ENCODE measurements at places on chromosomes 2 and 18. TPM values are rescaled to one million over a fixed set of nuclear protein-coding genes. Genes with fewer than 3 reads are reported as not detected.

DNA sequence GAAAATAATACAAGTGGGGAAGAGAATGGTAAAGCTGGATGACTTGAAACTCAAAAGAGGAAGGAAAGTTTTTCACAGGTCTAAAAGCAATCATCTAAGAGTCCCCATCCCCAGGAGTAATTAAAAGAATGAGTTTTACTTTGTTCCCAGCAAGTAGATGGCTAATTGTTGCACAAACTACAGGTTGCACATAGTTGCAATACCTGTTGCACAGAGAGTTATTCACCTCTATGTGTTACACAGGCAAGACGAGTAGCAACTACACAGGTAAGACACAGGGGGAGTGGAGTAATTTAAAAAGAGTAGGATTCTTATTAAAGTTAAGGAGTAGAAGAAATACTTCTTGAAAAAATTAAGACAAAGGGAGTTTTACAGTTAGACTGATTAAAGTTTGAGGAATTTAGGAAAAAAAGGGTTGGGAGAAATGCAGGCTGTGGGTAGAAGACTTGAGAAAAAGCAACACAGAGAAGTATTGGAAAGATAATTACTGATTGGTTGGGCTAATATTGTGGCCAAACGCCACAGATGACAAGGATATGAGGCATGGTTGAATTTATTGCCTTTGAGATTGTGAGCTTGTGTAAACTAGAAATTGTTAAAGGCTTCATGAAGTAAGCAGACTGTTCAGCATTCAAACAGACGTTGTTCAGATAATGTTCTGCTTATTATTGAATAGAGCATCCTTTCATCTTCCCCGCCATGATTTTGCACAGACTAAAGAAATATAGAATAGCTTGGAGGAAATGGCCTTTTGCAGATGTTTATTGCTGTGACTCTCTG, 699.3 kb downstream of the NR4A2 start:
- no peak for DNase-seq

GRCh38 chr2:74146929-74147726, 584 bp downstream of the BOLA3 start:
- no peak for DNase-seq

- no peak for DNase-seq
Observed at GRCh38 chr2:233030-233429, 30.8 kb downstream of the SH3YL1 start.

The C2orf15 gene
- polyA plus RNA-seq, result 2.4 TPM

GRCh38 chr2:10392548-10392947, 55.6 kb downstream of the ODC1 start:
- no peak for DNase-seq

DNA sequence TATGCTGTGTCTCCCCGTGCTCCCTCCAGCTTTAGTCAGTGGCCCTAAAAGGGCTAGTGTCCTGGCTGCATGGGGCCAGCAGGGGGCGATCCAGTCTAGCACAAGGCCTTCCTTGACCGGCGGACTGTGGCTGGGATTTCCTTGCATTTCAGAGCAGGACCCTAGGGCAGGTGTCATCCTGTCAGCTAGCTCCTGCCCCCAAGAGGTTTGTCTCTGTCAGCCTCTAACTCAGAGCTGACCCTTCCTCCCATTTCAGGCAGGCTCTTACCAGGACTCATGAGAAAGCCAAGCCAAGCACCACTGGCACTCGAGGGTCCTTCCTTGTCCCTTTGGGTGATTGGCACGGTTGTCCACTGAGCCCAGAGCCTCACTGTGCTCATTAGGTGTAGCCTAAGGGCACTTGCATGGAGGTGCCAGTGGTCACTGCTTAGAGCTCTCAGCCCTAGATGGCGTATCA, 140.3 kb downstream of the RPIA start:
- peak; percentile 6 for DNase-seq

DNA sequence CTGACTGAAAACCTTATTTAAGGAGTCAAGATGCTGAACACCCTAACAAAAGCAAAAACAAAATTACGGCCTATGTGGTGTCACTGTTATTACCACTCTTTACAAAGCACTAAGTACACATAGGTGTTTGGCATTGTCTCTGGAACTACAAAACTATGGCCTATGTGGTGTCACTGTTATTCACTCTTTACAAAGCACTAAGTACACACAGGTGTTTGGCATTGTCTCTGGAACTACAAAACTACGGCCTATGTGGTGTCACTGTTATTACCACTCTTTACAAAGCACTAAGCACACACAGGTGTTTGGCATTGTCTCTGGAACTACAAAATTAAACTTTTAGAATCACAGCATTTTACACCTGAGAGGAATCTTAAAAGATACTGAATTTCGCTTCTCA, 47.4 kb downstream of the SLC35F5 start:
- no peak for DNase-seq

DNA sequence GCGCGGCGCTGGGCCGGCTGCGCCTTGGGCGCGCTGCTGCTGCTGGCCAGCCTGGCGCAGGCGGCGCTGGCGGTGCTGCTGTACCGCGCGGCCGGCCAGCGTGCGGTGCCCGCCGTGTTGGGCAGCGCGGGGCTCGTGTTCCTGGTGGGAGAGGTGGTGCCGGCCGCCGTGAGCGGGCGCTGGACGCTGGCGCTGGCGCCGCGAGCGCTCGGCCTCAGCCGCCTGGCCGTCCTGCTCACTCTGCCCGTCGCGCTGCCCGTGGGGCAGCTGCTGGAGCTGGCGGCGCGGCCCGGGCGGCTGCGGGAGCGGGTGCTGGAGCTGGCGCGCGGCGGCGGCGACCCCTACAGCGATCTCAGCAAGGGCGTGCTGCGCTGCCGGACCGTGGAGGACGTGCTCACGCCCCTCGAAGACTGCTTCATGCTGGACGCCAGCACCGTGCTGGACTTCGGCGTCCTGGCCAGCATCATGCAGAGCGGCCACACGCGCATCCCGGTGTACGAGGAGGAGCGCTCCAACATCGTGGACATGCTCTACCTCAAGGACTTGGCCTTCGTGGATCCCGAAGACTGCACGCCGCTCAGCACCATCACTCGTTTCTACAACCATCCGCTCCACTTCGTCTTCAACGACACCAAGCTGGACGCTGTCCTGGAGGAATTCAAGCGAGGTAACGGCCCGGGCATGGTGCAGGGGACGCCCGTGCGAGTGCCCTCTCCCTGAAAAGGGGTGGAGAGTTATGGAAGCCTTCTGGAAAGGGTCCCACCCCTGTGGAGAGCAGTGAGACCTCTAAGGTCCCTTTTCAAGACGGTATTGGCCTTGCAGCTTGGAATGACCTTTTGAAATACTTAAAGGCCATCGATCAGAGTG, 1.0 kb downstream of the CNNM3 start:
- DNase-seq, result no peak

DNA sequence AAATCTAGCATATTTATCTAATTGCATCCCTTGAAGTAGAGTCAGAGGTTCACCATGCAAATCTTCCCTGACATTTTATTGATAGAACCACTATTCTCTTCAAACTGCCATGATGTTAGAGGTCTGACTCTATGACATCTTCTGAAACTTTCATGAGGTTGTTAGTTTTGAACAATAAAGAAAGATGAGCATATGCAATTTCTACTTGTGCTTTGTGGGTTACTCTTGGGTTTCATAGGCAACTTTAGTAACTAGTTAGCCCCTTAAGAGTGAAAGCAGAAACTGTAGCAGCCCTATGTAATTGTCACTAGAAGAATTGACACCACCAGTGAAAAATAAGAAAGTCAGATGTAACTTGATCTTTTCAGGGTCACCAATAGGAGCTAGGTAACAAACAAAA, 53.1 kb upstream of the ZEB2 start:
- no peak for DNase-seq

DNA sequence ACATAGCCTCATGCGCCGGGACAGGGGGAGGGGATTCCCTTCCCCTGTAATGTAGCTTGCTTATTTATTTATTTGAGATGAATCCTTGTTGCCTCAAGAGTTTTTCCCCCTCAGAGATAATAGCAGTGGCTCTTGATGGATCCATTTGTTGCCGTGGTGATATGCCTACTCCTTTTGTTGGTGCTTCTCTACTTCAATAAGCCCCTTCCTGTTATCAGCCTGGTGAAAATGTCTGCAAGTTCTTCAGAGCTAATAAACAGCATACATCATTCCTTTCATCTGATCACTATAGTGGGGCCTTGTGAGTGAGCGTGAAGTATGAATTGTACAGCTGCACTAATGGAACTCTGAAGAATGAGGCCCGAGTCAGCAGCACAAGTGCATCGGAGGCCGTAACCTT, 19.4 kb downstream of the FZD5 start:
- DNase-seq, result no peak

- no peak for DNase-seq
Observed at GRCh38 chr2:237352279-237352845, 61.6 kb downstream of the COL6A3 start.

DNA sequence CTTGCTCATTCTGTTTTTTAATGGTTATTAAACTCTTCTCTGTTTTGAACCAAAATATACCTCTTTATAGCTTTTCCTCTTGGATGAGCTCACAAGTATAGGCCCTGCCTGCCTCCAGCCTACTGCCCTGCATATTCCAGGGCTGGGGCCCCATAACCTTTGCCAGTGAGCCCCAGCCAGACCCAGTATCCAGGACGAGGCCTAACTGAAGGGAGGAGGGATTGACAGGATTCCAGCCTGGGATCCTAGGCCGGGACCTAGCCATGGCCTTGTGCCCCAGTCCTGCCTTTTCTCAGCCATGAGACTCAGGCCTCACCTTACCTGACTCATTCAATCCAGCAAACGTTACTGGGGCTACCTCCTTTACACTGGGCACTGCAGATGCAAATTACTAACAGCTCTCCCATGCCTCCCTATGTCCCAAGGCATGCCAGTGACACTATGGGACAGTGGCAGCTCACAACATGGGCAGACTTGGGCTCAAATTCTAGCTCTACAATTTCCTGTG, 159.2 kb downstream of the DDX1 start:
- no peak for DNase-seq

DNA sequence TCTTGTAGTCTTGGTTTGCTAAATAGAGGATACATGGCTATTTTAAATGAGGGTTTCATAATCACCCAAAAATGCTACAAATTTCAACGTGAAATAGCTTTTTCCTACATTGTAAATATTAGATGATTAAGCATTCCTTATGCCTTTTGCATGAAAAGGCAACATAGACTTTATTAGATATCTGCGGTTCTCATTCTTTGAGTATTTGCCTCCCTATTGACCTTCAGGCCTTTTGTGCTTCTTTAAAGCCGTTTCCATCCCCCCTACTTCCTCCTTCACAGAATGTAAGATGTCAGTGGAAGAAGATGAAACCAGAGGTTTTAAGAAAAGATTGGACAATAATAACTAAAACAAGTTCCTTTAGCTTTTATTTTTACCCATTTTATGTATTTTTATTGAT, 144.1 kb downstream of the UBE2E3 start:
- peak; percentile 44 for DNase-seq

GRCh38 chr2:230942920-230943896, 18.2 kb upstream of the GPR55 start:
- peak; percentile 24 for DNase-seq

GRCh38 chr2:227759411-227760118, 13.9 kb downstream of the SCYGR8 start:
- DNase-seq, result no peak

The LCT gene
- not detected for polyA plus RNA-seq

GRCh38 chr2:239819974-239820555, 205.1 kb downstream of the NDUFA10 start:
- DNase-seq, result no peak

The FRZB gene
- not detected for polyA plus RNA-seq

DNA sequence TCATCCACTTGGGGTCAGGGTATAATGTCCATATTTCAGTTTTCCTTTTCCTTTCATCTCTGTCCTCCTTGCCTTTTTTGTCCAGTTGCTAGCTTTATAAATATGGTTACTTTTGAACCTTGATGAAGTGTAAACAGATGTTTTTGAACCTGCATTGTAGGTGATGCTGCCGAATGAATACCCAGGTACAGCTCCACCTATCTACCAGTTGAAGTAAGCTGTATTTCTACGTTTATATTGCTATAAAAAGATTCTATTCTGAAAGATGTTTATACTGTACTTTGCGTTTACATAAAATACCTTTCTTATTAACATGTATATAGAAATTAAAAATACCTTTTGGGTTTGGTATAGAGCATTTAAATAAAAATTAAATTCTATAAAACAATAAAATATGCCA, 2.2 kb downstream of the IMPACT start:
- no peak for DNase-seq

- DNase-seq, result no peak
Observed at GRCh38 chr2:222739939-222740338, 68.5 kb downstream of the MOGAT1 start.

GRCh38 chr18:61892683-61893308, at the start of gene RNF152:
TSS of gene RNF152 (minus strand) at chr18:61893007. CDS start at chr18:61816463, 76,544 bp downstream.
- peak; percentile 7 for DNase-seq

GRCh38 chr18:5979971-5980457, 84.7 kb upstream of the TMEM200C start:
- DNase-seq, result no peak

The TMEM169 gene
- polyA plus RNA-seq, result 1.0 TPM

GRCh38 chr2:27071277-27071989, at the start of gene OST4:
TSS of gene OST4 (minus strand) at chr2:27071654.
- peak; percentile 92 for DNase-seq

- no peak for DNase-seq
Observed at GRCh38 chr2:168622559-168622958, 166.5 kb downstream of the CERS6 start.

GRCh38 chr2:120517751-120518469, 172.0 kb downstream of the INHBB start:
- DNase-seq, result no peak

The APOB gene
- polyA plus RNA-seq, result not detected

Measured in immature natural killer cell (primary cell).